ENCODE measurements at places on chromosomes 3 and 15. TPM values are rescaled to one million over a fixed set of nuclear protein-coding genes. Genes with fewer than 3 reads are reported as not detected.
A peak's percentile ranks its signal among the peaks of the same experiment; 100 is the strongest.

CYP1A2 gene
- polyA plus RNA-seq, result 0.23 TPM

GRK7 gene
- 0.21 TPM for polyA plus RNA-seq

BLOC1S6 gene
- polyA plus RNA-seq, result 44.5 TPM

UBAP1L gene
- polyA plus RNA-seq, result 3.9 TPM

DAZL gene
- not detected for polyA plus RNA-seq

GRCh38 chr3:20072422-20072821, 32.2 kb downstream of the KAT2B start:
- no peak for DNase-seq

GRCh38 chr15:40328751-40329150, 5.3 kb downstream of the INAFM2 start:
- DNase-seq, result no peak

- peak; percentile 72 for DNase-seq
These were observed at the start of gene CCDC39 for GRCh38 chr3:180679178-180680096. Gene CCDC39 (minus strand): TSS chr3:180679489. CDS start chr3:180679380, 109 bp downstream.

DNA sequence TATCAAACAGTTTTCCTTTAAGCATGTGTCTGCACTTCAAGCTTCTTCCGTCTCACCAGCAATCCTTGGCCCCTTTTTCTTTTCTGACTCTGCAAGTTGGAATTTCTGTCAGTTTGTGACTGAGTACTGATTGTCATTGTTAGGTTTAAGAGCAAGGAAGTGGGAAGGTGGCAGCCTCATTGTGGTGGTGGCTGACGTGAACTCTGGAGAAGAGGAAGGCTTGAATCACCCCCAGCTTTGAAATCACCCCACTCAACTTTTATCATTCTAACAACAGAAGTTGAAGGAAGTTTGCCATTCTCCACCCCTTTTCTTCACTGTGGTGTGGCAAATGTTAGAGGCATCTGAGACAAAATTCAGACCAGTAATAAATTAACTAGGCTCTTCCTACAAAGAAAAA, 231.6 kb upstream of the AGTR1 start:
- no peak for DNase-seq

GRCh38 chr15:66573719-66574595, 8.2 kb upstream of the LCTL start:
- DNase-seq, result no peak

GRCh38 chr15:68679961-68680371, 101.2 kb downstream of the CORO2B start:
- no peak for DNase-seq

- peak; percentile 6 for DNase-seq
These were observed 611.7 kb downstream of the VGLL3 start for GRCh38 chr3:86379280-86379679.
